ENCODE measurements at places on chromosomes 5 and 9.

DNA sequence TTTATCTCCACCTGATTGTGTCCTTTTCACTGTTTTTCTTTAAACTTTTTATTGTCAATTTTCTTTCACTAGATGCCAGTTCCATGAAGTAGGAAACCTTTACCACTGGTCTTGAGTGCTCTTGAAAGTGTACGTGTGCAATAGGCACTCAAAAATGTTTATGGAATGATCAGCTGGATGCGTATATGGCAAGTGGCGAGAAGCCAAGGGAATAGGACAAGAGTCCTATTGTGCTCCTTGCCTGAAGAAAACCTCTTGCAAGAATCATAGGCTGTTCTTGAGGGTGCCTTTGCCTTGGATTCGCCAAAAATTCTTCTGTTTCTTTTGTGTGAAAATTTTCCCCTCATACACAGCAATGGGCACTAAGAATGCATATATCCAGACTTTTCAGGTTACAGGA lies 97.7 kb downstream of the GHR start:
- DNase-seq, result no peak

- DNase-seq, result no peak
Observed at GRCh38 chr5:63125862-63126261, 547.2 kb downstream of the LRRC70 start.

- DNase-seq, result no peak
Observed at GRCh38 chr9:26744191-26744965, 148.2 kb downstream of the CAAP1 start.

DNA sequence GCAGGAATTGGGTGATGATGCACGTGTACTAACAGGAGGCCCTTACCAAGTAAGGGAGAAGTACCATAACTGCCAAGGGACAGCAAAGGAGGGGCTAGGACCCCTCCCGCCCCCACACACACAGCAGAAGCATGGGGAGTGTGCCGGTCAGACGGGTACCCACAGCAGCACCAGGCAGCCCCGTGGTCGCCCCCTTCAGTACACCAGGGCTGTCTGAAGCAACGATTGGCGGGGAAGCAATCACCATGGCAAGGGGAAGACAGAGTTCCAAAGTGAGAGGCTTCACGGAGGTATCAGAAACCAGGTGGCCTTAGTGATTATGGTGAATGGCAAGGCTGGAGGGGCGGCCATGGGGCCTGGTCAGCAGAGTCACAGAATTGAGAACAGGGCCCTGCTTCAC lies 72.2 kb downstream of the CAMSAP1 start:
- no peak for DNase-seq

GRCh38 chr9:127557466-127557869 lies 54.6 kb upstream of the STXBP1 start:
- no peak for DNase-seq

DNA sequence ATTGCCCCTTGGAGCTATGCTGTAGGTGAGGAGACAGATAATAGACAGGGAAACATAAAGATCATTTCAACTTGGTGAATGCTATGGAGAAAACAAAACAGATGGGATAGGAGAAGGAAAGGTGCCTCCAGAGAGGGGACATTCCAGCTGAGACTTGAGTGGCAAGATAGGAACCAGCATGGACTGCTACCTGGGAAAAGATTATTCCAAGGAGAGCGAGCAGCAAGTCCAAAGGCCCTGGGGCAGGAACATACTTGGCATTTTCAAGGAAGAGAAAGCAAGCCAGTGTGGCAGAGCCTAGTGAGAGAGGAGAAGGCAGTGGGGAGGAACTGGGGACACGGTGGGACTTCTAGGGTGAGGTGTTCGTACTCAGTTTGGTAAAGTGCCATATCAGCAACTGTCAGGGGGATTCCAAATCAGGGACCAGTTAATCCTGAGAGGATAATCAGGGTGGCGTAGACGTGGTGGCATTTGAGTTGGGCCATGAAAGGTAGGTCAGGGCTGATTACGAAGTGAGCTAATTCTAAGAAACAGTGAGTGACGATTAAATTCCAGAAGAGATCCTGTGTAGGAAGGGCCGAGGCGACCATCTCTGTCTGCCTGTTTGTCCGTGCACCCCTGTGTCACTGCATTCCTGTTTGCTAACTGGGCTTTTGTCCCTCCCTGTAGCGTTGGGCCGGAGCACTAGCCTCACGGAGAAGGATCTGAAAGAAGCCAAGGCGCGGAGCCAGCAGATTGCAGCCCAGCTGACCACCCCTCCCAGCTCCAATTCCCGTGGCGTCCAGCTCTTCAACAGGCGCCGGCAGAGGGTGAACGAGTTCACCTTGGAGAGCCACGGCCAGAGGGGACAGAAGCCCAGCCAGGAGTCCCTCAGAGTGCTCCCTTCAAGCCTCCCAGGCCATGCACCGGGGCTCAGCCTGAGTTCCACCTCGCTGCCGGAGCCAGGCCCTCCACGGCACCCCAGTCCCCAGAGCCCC lies 7.1 kb downstream of the SYNPO start:
- no peak for DNase-seq

DNA sequence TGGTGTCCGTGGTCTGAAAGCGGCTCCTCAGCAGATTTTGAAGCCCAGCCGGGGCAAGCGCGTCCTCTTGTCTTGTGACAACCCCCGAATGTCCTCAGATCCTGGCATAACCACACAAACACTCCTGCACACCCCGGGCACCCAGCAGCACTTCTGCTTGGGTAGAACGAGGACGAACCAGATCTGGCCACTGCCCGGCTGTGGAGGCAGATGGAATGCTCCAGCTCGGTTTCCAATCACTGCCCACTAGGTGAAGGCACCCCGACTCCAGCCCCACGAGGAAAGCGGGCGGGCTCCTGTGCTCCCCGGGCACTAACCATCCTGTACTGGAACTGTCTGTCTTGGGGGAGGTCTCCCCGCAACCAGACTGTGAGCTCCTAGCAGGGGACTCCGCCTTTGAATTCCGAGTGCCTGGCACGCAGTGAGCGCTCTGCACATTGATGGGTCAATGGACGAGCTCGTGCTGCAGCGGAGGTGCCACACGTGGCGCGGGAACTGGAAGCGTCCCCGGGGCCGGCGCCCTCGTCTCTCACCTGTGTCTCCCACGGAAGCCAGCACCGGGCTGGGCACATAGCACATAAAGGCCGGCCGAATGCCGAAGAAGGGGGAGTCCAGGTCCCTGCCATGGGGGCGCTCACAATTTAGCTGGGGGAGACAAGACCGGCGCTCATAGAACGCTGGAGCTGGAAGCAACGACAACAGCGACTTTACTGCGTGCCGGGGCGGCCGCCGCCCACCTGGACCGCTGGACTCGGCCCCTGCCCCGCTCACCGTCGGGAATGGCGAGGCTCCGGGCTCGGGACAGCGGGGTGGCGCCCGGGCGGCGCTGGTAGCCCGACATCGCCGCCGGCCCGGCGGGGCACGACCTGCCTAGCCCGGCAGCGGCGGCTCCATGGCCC lies 608 bp downstream of the ENTR1 start:
- peak; percentile 37 for DNase-seq

DNA sequence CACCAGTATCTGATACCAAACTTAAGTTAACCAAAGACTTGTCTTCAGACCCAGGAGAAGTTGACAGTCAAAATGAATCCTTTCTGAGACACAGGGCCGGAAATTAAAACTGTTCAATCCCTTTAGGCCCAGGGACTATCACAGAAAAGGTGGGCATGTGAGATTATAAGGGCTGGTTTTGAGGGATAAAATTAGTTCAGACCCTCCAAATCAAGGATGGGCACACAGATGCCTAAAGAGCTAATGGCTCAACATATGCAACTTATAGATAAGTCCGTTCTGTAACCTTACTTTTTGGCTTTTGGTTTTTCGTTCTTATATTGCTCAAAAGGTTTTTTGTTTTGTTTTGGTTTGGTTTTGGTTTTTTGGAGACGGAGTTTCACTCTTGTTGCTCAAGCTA lies 129.6 kb upstream of the ABCA1 start:
- DNase-seq, result no peak

- peak; percentile 55 for DNase-seq
Observed at GRCh38 chr5:160508780-160509361, 87.2 kb downstream of the PTTG1 start.

DNA sequence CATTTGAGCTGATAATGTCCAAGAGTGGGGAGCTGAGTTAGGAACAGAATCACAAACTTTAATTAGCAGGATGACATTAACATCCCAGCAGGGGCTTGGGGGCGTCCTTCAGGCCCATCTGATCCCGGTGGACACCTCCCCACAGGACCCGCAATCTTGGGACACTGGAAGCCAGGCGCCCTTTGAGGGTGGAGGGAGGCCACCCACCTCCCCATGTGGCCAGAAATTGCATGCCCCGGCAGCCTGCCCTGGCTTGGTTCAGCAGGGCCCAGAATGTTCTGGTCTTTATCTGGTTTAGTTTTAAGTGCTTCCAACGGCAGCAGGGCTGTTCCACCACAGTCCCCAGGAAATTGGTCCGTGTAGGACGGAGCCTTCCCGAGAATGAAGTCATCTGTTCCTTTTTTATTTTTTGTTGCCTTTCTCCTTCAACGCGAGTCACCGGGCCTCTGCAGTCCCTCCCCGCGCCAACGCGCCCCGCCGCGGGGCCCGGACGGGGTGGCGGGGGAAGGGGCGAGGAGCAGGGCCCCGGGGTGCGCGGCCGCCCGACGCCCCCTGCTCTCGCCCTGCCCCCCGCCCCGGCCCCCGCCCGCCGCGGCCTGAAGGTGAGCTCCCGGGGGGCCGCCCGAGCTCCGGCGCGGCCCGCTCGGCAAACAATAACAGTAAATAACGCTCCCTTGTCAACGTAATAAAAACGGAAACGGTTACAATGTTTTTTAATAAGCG lies 207.9 kb downstream of the C9orf50 start:
- peak; percentile 42 for DNase-seq

- no peak for DNase-seq
Observed at GRCh38 chr5:2381861-2382260, 369.6 kb downstream of the IRX2 start.

DNA sequence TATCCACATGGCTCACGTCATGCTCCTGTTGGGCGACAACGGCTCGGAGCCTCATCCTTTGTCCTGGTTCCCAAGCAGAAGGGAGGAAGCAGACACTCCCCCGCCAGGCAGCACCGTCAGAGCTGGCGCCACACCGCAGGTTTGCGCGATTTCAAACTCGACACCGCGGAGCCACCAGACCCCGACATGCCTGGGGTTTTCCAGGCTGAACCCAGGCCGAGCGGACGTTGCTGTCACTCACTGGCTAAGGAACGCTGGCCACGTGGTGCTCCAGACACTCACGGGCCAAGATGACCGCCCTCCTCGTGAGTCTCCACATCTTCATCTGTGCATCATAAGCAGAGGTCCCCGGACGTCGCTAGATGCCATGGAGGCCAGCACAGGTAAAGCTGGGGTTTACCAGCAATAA lies 9.0 kb downstream of the TERT start:
- no peak for DNase-seq

GRCh38 chr9:129402371-129402739 lies 218.5 kb downstream of the C9orf50 start:
- DNase-seq, result no peak

DNA sequence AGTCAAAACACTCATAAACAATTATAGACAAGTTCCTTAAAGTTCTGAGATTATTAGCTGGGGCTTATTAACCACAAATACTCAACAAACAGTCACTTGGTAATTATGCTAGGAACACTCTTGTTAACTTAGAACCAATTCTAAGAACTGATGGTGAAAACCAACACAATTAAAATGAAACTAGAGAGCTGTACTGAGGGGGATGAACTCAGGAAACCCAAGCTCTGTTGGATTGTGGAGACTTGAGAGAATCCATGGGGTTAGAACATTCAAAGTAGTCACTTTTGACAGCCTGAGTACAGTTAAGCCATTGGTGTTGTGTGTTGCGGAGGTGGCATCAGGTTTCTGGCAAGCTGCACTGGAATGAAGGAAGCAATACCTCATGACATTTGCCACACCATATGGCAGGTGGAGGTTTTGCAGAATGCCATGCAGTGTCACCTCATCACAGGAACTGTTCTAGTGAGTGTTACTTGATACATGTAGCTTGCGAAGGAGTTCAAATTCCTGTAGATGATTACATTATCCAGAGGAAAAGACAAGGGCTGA lies 480.9 kb upstream of the CD180 start:
- DNase-seq, result no peak

DNA sequence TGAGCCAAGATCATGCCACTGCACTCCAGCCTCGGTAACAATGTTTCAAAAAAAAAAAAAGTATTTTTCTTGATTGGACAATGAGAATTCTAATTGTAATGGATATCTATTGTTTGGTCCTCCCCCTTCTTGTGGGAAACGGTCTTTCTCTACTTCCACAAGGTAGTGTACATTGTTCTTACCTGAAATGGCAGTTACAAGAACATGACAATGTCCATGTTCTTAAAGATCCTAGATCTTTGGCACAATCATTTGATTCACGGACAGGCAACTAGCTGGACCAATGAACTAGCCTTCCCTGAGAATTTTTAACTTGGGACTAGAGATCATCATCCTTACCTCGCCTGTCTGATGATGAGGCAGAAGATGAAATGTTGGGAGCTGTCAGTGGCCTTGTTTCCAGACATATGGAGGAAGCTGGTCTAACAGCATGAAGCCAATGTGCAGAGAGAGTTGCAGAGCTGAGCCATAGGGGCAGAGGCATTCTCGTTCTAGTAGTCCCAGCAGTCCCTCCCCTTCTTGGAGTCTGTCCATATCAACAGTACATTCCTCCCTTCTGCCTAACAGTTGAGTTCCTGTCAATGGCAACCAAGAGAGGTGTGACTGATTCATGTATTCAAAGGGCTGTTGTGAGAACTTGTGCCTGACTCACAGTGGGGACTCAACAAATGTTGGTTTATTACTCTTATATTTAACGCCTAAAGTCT lies 2.1 kb upstream of the MARCHF6 start:
- no peak for DNase-seq

- no peak for DNase-seq
Observed at GRCh38 chr5:43302481-43302880, 10.7 kb downstream of the HMGCS1 start.

Data from activated CD4-positive, alpha-beta T cell treated with anti-CD3 and anti-CD28 coated beads for 4 hours (primary cell).